ENCODE measurements at places on chromosomes 3 and 15. TPM values are rescaled to one million over a fixed set of nuclear protein-coding genes. Genes with fewer than 3 reads are reported as not detected.

The CLRN1 gene
- total RNA-seq = not detected

- DNase-seq = no peak
Measured at GRCh38 chr3:118808723-118809122, 225.9 kb downstream of the IGSF11 start.

The ZCWPW2 gene
- not detected for total RNA-seq

- DNase-seq = no peak
Measured at GRCh38 chr3:32004113-32004765, 22.7 kb downstream of the ZNF860 start.

The CPNE9 gene
- total RNA-seq = not detected

GRCh38 chr3:151460228-151460627 is 633 bp downstream of the IGSF10 start:
- DNase-seq = no peak

The MYZAP gene
- total RNA-seq = 19.3 TPM

The ITIH1 gene
- not detected for total RNA-seq

- no peak for DNase-seq
Measured at GRCh38 chr3:185959609-185960521, 22.1 kb upstream of the TRA2B start.

DNA sequence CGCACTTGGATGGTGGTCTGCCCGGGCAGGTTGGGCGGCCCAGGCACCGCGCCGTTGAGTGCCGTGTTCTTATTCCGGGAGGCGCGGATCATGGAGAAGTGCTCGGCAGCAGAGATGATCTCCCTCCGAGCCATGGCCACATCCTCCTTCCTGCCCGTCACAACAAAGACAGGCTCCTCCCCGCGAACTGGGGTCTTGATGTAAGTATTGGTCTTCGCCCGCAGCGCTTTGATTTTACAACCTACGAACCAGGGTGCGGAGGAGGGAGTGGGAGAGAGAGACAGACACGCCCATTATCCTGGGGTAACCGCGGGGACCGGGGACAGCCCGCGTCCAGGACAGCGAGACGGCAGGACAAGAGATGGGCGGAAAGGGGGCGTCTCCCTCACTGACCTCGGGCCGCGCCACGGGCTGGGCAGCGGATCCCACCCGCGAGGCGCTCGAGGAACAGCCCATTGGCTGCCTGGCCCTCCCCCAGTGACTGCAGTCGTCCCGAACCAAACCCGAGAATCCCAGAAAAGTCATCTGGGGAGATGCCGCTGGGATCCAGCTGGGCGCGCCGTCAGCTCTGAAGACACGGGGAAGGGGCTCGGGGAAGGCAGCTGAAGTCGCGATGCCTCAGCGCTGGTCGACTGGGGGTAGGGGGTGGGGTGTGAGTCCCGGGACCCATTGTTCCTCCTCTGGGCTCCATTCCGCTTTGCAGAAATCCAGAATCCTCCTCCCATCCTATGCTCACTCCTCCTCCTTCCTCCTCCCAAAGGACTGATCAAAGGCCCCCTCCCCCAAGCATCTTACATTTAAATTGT is 1.2 kb downstream of the MEX3B start:
- no peak for DNase-seq

GRCh38 chr15:100174904-100175275 is 166.9 kb downstream of the ADAMTS17 start:
- no peak for DNase-seq

The TMEM44 gene
- 51.2 TPM for total RNA-seq

DNA sequence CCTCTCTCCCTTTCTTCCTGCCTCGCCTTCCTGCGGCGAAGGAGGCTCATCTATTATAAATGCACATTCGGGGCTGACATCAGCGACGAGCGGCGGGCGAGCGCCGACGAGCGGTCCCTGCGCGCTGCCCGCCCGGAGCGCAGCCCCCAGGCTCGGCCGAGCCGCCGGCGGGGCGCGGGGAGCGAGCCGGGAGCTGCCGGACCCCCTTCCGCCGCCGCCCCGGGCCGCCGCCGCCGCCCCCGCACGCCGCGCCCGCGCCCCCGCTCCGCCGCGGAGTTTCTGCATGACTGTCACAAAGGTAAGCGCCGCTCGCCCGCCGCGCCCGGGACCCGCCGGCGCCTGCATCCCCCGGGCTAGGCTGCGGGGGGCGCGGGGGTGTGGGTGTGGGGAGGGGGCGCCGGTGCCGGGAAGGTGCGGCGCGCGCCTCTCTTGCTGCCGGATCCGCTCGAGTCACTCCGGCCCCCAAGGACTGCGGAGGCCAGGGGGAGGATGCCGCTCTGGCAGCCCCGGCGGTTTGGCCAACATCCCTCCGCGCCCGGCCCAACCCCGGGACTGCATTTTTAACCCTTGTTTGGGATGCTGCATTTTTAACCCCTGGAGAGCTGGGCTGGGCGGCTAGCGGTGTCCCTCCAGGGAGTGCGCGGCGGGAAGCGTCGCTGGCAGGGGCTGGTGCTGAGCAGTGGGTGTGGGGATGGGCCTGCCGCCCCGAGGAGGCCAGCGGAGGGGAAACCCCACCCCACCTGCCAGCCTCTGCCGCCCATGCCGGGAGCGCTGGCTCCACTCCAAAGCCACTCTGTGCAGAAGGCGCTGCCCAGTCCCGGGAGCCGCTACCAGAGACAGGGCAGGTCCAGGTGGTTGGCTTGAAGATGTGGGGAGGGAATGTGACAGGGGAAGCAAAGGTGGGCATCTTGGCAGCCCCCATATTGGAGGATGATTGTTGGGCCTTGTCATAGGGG is at the start of gene CORO2B:
Gene CORO2B (plus strand): TSS at position 14 of the 956 bp plus-strand sequence. CDS start 270 bp downstream, at position 284.
- DNase-seq = peak; percentile 49

The ADAMTS17 gene
- 9.6 TPM for total RNA-seq

DNA sequence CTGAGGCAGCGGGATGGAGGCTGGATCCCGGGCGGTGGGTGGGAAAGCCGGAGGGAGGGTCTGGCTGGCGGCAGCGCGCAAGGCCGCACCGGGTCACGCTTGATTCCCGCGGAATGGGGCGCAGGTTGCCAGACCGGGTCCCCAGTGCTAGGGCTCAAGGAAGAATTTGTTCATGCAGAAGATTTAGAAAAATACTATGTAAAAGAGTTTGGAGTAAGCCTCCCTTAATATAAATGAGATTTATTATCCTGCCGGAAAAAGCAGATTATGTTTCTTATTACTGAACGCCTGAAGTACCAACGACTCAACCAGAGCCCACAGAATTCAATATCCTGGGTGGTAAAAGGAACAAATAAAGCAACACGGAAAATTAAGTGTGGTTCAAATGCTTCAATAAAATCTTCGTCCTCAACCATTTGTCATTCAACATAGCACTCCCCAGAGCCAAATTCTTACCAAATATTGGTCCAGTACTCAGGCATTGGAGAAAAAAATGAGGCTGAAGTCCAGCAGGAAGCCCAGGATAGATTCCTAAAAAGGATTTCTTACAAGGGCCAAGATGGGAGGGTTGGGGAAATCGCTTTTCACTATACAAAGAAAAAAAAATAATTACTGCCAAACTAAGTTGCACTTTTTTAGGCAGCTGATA is 1.2 kb upstream of the ZBTB20 start:
- no peak for DNase-seq

DNA sequence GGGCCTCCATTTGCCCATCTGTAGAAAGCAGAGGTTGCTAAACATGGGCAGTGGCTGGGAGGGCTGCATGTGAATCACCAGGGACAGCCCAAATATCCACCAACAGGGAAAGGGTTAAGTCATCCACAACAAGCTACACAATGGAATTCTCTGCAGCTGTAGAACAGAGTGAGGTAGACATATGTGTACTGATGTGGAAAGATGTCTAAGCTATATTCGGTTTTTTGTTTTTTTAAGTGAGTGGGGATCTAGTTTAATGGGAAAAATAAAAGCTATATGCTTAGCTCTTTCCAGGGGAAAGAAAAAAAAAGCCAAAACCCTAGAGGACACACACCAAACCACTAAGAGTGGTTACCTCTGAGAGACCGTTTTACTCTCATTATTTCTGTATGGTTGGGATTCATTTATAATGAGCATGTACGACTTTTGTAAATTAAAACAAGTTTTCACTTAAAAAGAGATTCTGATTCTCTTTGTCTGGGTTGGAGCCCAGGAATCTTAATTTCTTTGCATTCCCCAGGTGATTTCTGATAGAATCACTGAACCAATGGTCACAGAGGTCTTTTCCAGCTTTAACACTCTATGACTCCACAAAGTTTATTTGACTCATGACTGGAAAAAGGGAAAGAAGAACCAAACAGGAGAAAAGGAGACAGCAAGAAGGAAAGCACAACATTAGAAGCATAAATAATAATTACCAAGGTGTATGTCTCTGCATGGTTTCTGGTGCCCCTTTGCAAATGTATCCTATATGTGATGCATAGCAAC is 19.1 kb downstream of the CRABP1 start:
- DNase-seq = no peak

DNA sequence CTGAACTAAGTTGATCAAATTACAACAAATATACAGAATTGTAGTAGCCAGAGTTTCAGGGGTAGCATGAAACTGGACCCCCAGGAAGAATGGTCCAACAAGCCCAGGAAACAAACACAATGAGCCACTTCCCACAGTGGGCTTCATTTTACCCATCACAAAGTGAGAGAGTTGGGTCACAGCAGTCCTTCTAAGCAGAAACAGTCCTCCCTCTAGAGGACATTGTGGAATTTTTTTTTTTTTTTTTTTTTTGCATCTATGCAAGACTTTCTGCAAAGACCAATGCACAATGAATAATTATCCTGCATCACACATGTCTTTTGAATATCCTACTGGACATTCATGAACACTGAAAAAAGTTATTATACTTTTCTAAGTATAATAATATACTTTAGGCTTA is 73.8 kb upstream of the ATP13A5 start:
- DNase-seq = no peak

The FANCD2OS gene
- not detected for total RNA-seq

DNA sequence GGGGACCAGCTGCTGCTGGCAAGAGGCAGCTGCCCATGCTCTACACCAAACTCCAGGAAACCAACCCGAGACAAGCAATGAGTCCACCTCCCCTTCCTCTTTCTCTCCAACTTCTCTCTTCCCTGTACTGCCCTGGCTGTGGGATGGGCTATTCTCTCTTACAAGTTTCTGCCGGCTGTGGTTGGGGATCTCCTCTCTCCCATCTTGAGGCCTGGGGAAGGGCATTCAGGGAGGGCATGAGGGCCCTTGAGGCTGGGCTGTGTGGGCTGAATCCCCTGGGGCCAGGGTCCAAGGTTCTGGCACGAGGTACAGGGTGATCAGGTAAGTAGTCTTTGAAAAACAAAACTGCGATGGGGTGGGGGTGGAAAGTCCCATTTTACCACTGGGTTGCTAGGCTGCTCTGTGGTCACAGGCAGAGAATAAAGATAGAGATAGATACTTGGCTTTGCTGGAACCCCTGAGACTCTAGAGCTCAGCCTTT is 32.3 kb upstream of the CTSH start:
- DNase-seq = peak; percentile 34

The SKIC8 gene
- 46.2 TPM for total RNA-seq

DNA sequence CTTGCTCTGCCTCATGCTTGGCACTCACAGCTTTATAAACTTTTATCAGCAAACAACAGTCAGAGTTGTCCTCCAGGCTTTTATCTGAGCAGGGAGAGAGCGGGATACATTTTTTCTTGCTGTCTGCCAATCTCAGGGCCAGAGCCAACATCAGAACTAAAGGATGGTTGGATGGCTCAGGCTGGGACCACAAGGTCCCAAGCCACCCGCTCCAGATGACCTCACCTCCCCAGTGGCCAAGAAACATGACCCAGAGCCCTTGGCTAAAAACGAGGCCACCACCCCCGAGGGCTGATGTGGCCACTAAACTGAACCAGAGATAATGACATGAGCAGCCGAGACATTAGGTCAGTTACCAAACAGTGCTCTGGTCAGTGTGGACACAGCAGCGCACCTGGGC is 18.8 kb upstream of the SPATA12 start:
- DNase-seq = no peak

GRCh38 chr3:186821429-186822387 is 15.4 kb upstream of the RFC4 start:
- DNase-seq = no peak

GRCh38 chr3:58062472-58062871 is 54.2 kb downstream of the FLNB start:
- DNase-seq = no peak

The SAXO2 gene
- total RNA-seq = 5.0 TPM

GRCh38 chr3:185699927-185700326 is 113.8 kb downstream of the SENP2 start:
- DNase-seq = no peak

DNA sequence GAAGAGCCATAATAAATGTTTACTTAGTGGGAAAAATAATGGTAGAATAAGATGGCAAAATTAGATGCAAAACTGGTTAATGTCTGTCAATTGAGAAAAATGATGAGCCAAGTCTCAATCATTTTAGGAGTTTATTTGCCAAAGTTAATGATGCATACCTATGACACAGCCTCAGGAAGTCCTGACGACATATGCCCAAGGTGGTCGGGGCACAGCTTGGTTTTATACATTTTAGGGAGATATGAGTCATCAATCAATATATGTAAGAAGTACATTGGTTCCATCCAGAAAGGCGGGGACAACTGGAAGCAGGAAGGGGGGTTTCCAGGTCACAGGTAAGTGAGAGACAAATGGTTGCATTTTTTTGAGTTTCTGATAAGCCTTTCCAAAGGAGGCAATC is 31.5 kb downstream of the CLEC3B start:
- no peak for DNase-seq
